Stimulated activated CD4-positive, alpha-beta T cell treated with anti-CD3 and anti-CD28 coated beads, Interleukin-2, amount 100 ng/mL, for 48 hours (primary cell): ENCODE measurements at places on chromosomes 3 and 15.

DNA sequence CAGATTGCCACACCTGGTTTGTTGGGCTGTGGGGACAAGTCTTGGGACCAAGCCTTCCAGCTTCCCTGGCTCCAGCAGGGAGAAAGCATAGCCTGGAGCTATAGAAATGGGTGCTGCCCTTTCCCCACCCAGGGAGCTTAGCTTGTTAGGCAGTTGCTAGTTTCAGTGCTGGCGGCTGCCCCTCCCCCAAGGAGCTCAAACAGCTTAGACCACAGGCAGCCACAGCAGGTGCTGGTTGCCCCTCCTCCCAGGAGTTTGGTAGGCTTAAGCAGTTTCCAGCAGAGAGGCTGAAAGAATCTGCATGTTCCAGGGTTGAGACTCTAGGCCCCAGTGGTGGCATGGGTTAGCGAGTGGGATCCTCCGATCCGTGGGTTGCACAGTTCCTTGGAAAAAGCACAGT, 889.7 kb downstream of the IGSF11 start:
- no peak for DNase-seq

- no peak for DNase-seq
Observed at GRCh38 chr15:76169018-76169417, 109.2 kb downstream of the TMEM266 start.

DNA sequence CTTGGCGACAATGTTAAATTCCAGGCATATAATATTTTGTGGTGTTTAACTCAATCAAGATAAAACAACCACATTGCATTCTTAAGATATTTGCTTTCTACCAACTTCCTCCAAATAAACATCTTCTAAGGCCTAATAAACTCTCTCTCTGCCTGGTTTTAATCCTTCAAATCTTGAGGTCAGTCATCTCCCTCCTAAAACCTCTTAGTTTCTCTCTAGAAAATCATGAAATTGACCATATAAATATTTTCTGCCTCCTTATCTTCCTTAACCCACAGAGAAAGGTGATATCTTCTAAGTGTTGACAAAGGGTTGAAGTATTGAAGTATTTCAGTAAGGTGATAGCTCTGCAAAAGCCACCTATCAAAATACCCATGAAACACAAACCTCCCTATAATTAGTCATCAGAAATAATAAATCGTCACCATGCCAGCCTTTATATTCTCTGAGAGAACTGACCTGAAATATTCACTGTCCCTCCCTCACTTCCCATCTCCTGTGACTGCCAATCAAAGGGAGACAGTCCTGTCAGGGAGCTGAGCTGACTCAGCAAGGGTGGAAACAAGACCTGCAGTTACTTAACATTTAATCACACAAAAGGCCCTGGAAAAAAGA, 1261.1 kb downstream of the ROBO1 start:
- DNase-seq, result no peak

GRCh38 chr3:42847731-42848130, 27.9 kb downstream of the CYP8B1 start:
- DNase-seq, result no peak

DNA sequence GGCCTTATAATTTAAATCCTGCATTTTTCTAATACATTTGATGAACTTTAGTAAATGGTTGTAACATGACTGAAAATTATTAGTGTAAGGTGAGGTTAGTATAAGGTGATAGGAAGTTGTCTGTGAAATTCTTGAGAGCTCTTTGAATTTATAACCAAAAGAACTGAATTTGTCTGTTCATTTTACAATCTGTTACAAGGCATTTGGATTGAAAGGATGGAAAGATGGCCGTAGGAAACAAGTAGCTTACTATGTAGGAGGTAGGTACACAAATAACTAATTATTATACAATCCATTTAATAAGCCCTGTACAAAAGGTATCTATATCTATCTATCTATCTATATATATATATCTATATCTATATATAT, 6.6 kb downstream of the DIPK2A start:
- DNase-seq, result no peak

DNA sequence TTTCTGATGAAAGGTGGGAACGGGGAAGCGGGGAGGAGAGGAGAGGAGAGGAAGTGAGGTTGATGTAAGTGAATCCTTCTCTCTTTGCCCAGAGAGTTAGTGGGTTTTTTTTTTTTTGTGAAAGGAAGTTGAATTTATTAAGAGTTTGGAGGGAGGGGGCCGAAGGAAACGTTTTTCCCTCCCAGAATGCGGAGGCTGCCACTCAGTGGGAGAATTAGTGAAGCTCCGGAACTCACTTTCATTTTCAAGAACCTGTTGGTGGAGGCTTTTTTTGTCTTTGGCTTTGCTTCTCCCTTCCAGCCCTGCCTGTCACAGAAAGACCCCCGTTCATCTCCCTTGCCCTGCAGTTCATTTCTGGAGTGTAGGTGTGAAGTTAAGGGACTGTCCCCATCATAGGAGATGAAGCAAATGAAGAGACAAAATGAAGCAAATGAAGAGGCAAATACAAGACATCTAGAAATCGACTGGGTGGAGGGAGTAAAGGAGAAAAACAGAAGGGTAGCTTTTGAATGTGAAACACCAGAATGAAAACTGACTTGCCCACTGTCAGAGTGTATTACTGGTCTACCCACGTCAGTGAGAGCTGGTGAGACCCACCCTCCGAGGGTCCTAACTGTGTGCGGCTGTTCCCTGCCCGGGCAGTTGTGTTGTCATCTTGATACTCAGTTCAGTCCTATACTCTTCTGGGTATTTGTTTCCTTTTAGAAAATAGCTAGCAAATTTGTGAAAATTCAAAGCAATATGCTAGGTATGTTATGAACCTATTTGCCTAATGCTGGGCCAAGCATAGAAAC, 91.5 kb downstream of the ITPR1 start:
- no peak for DNase-seq

DNA sequence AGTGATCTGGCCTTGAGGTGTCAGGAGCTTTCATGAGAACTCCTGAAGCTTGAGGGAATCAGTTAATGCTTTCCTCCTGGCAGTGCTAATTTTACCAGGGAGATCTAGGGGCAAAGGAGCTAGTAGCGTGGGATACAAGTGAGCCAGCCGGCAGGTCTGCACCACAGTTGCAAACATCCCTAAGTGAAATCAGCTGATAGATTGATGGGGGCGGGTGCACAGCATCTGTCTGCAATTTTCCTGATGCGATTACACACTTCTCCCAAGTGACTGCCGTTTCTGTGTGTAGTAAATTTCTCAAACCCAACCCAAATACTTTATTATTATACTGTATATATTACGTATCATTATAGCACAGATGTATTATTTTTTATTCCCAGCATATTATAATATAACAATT, 304.5 kb downstream of the AGBL1 start:
- no peak for DNase-seq

- DNase-seq, result no peak
Observed at GRCh38 chr3:60504827-60505457, 746.3 kb downstream of the FHIT start.

DNA sequence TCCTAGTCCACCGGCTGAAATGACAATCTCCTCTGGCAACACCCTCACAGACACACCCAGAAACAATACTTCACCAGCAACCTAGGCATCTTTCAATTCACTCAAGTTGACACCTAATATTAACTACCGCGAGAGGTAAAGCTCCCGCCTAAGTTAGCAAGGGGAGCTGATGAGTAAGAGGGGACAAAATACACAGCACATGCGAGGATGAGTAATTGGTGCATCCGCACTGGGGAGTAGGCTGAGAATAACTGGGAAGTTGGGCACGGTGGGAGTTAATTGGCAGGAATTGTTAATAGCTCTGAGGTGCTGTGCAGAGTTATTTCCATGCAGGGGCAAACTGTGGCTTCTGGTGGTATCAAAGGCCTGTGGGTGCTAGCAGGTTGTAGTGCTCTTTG, 14.5 kb upstream of the PLD1 start:
- no peak for DNase-seq

- no peak for DNase-seq
Observed at GRCh38 chr3:40464339-40465110, 7.4 kb downstream of the RPL14 start.

DNA sequence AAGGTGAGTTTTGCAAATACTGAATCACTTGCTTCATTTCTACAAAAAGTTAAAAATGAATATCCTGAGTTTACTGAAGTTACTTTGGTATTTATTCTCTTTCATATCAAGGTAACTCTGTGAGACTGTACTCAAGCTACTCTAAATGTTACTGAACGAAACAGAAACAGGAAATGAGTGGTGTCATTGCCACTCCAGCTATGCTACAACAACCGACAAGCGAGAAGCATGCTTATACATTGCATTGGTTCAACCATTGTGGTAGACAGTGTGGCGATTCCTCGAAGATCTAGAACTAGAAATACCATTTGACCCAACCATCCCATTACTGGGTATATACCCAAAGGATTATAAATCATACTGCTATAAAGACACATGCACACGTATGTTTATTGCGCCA, 313.2 kb upstream of the THBS1 start:
- DNase-seq, result no peak
